GM23338 (cell line): ENCODE measurements at places on chromosomes 4 and X.

DNA sequence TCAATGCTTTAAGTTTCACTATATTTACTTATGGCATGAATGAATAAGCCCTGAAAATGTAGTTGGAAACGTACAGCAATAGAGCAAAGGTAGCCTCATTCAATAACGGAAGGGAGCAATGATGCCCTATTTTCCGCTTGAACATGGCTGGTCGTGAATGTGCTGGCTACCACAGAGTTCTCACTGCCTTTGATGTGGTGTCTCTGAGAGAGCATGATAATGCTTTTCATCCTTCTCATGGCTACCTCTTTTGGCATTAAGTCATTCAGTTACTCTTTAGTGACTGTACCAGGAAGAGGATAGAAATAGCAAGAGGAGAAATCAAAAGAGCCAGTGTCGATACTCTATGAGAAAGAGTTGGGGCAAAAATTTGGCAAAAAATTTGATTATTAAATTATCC is 308.0 kb downstream of the PPP3CA start:
- DNase-seq = no peak

GRCh38 chr4:118124997-118125396 is 90.7 kb downstream of the NDST3 start:
- no peak for DNase-seq

- DNase-seq = no peak
These were observed 22.7 kb upstream of the SPACA5B start for GRCh38 chrX:48107717-48108116.

GRCh38 chr4:79576429-79576753 is 168.4 kb upstream of the GK2 start:
- peak; percentile 38 for DNase-seq

- no peak for DNase-seq
These were observed 379.9 kb downstream of the PDGFC start for GRCh38 chr4:156591679-156592078.

DNA sequence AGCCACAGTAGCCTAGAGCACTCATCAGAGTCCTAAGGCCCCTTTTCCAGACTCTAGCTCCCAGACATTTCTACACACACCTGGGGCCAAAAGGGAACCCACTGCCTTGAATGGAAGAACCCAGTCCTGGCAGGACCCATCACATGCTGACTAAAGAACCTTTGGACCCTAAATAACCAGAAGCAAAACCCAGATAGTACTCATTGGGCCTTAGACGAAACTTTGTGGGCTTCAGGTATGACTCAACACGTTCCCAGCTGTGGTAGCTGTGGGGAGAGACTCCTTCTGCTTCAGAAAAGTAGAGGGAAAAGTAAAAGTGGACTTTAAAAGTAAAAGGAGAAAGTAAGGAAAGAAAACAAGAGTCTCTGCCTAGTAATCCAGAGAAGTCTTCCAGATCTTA is 311.5 kb downstream of the OPHN1 start:
- DNase-seq = no peak

GRCh38 chr4:169160825-169161224 is 109.9 kb downstream of the SH3RF1 start:
- DNase-seq = no peak

- DNase-seq = no peak
These were observed 227.3 kb upstream of the CENPE start for GRCh38 chr4:103425406-103425805.

GRCh38 chrX:44795945-44796450 is 47.8 kb upstream of the DUSP21 start:
- DNase-seq = no peak

- no peak for DNase-seq
These were observed at the start of gene LONRF3 for GRCh38 chrX:118974088-118974907. TSS of gene LONRF3 (plus strand) at chrX:118974618. CDS start at chrX:118974781, 163 bp downstream.

DNA sequence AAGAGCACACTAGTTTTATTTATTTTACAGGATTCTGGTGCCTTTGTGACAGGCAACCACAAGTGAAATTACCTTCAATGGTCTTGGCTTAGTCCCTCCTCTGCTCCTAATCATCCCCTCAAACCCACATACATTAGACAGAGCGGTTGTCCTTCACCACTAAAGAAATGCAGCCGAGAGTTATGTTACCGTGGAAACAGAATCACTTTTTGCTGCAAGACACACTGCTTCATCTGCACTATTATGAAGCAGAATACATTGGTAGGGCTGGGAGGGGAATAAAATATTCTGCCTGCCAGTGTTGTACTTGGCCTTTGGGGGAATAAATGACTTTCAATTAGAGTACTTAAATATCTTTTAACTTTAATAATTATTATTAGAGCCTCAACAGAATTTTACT is 75.2 kb downstream of the ARHGEF38 start:
- no peak for DNase-seq

GRCh38 chr4:168557658-168558057 is 60.8 kb downstream of the PALLD start:
- DNase-seq = no peak

DNA sequence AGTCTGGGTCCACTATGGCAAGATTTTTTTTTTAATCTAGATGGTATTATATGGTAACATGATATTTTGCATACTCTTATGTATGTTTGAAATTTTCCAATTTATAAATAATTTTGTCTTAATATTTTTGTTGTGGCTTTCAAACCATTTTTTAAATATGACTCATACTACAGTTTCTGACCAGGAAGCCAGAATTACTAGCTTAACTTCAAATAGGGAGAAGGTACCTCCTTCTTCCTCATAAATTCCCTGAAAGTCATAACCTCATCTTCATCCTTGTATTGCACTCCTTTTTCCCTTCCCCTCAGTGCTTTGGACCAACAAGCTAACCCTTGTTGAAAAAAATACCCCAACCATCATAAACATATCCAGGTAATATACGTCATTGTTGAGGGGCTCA is 21.6 kb downstream of the ARAP2 start:
- DNase-seq = no peak

GRCh38 chrX:150697641-150698040 is 4.4 kb downstream of the MTMR1 start:
- DNase-seq = no peak

- no peak for DNase-seq
These were observed 202.2 kb upstream of the GPRIN3 start for GRCh38 chr4:89509708-89510281.

GRCh38 chrX:52839137-52839536 is 28.1 kb downstream of the XAGE5 start:
- peak; percentile 1 for DNase-seq

GRCh38 chr4:169342159-169342860 is 71.6 kb upstream of the SH3RF1 start:
- DNase-seq = no peak

DNA sequence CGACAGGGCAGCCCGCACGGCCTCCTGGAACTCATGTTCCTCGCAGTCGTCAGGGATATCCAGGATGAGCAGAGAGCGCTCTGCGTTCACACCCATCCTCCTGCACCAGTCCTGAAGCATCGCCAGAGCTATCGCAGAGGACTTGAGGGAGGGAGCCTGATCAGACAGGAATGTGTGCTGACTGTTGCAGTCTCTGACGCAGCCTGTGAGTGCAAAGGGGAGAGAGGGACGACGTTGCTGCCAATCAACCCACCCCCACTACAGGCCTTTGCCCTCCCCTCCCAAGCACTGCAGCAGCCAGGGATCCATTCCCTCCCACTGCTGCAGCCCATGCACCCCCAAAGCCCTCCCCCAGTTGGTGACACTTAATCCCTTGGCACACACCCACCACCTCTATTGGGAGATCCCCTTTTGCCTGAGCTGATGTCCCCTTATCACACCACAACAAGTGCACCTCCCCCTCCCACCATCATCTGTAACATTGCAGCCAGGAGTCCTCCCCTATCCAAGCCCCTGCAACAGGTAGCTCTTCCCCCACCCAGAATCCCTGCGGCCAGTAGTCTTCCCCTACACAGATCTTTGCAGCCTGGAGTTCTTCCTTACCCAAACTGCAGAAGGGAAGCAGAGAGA is 897 bp downstream of the PNMA6F start:
- DNase-seq = peak; percentile 6

- DNase-seq = peak; percentile 47
These were observed at the start of gene NRK for GRCh38 chrX:105822138-105823091. TSS of gene NRK (plus strand) at chrX:105822539. CDS start at chrX:105822846, 307 bp downstream.

DNA sequence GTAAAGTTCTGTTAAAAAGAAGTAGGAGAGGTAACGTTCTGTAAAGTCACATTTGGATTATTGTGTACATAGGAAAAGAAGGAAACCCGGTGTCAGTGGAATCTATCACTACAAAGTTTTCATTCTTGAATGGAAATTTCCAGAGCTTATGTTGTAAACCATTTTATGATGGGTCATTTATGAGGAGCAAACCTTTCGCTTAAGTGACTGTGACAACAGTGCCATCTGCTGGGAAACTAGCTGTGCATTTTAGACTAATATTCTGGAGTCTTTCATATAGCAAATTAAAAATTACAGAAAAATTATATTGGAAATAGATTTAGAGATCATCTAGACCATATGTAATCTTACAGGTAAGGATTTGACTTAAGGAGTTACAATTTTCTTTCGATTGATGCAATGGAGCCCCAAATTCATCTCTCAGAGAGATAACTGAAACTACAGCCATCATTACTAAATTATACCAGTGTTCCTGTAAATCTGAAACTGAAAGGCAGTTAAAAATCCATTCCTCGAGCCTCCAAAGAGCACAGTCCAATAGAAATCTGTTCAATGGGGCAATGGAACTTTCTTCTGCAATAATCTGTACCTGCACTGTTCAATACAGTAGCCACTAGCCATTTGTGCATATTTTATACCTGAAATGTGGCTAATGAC is 26.9 kb downstream of the ASB9 start:
- peak; percentile 36 for DNase-seq

- no peak for DNase-seq
These were observed 11.2 kb downstream of the HNRNPD start for GRCh38 chr4:82362565-82362964.

DNA sequence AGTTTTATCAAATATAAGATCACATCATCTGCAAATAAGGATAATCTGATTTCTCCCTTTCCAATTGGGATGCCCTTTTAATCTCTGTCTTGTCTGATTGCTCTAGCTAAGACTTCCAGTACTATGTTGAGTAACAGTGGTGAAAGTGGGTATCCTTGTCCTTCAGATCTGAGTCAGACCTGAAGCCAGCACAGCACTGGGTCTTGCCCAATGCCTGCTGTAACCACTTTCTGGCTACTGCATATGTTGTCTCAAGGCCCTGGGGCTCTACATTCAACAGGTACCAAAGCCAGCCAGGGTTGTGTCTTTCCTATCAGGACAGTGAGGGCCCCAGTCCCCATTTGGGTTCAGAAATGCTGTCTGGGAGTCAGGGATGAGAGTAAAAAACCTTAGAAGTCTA is 90.3 kb downstream of the CYSLTR1 start:
- no peak for DNase-seq

GRCh38 chr4:107283587-107284559 is 247.8 kb upstream of the DKK2 start:
- peak; percentile 17 for DNase-seq

GRCh38 chrX:40083979-40084359 is 13.8 kb downstream of the BCOR start:
- no peak for DNase-seq

- peak; percentile 75 for DNase-seq
These were observed 59.4 kb downstream of the TSC22D3 start for GRCh38 chrX:107716118-107716684.

DNA sequence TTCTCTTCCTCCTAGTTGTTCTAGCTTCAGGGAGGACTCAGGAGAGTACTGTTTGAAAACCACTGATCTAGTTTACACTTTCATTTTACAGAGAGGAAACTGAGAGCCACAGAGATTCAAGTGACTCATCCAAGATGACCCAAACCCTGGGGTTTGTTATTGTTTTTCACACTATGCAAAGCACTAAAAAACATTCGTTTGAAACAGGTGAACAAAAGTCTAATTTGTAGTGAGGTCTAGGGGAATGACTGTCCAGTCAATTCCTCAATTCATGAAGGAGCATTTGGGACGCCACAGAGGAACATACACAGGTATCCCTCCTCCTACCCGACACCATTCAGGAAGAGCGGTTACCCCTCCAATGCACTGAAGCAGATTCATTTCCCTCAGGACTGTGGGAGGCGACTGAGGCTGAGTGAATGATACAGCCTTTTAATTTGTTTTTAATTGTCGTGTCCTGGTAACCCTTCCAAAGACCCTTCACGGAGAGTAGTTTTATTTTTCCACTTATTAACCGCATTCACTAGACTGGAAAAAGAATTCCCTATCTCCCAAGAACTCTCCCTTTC is 30.3 kb downstream of the TLR10 start:
- no peak for DNase-seq

DNA sequence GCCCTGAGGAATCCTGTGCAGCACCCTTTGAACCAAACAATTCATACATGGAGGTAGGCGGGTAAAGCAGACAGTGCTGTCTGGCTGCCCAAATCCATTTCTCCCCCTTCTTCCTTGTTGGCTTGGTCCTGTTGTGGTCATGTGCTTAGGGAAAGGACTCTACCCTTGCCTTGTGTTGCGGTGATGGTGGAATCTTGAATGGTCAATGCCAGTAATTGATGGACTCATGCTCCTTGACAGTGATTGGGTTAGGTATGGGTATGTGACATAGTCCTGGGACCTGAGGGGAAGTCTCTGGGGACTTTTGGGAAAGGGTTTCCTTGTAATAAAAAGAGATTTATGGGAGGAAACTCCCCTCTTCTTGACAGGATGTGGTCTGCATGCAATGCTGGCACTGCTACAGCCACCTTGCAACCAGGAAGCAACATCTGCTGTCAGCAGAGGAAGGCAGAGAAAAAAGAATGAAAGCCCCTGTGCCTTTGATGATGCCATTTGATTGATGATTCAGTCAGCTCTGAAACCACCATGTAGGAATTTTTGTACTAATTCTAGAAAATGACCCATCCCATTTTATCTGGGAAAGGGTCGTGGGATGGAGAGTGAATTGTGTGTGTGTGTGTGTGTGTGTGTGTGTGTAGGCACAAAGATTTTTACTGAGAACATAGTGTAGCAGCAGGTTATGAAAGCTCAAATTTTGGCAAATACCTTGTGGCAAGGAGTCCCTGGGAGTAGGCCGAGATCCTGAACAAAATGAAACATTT is 30.0 kb upstream of the HUWE1 start:
- DNase-seq = no peak

DNA sequence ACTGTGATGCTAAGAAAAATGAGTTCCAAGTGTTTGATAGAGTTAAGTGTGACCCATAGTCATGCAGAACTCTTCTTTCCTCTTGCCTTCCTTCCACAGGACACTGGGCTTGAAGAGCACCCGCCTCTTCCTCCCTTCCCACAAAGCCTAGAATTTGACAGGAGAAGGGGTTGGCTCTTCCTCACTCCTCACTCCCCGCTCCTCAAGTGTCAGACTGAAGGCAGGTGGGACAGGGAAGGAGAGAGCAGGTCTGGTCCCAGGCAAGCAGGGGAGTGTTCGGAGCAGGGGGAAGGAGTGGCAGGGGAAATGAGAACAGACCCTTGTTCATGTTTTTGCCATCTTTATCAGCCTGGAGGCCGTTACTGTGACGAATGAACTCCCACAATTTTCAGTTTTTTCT is 10.7 kb downstream of the MAGED2 start:
- DNase-seq = no peak

DNA sequence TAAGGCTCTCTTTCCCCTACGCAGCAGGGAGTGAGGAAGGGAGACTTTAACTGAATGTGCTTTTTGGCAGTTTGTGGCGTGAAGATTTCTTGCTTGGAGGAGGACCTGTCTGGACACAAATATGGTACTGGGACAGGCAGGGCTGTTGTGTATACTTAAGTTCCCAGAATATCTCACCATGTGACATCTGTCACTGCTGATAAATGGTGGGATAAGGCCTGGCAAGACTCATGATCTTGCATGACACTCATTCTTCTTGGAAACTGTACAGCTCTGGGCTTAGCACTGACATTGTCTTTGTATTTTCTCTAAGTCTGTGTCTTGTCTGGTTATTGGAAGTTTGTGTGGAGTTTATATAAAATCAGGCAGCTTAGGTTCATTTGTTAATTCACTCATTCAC is 93.1 kb downstream of the STK32B start:
- DNase-seq = no peak

- DNase-seq = peak; percentile 21
These were observed 56.2 kb downstream of the UGT2B10 start for GRCh38 chr4:68871809-68872642.
